ENCODE measurements at places on chromosomes 16 and 17.

GRCh38 chr17:81991684-81992305 lies 14.4 kb downstream of the ASPSCR1 start:
- DNase-seq: no peak

DNA sequence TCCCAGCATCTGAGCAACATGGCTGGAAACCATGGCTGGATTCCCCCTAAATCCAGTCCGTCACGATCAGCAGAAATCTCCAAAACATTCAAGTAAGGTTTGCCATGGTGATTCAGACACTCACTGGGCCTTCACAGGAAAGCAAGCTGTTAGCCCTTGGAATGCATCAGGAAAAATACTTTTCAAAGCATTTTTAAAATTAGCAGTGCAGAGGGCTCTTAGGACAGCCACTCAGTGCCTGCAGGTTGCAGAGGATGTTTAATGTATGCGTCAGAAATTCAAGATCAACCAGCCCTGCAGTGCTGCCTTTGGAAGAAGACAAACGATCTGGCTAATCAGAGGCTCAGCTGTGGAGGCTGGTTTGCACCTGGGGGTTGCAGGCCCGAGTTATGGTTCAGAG lies 50.3 kb downstream of the FOXL1 start:
- DNase-seq: no peak

- DNase-seq: no peak
These were observed 46.0 kb upstream of the ERCC4 start for GRCh38 chr16:13873835-13874438.

DNA sequence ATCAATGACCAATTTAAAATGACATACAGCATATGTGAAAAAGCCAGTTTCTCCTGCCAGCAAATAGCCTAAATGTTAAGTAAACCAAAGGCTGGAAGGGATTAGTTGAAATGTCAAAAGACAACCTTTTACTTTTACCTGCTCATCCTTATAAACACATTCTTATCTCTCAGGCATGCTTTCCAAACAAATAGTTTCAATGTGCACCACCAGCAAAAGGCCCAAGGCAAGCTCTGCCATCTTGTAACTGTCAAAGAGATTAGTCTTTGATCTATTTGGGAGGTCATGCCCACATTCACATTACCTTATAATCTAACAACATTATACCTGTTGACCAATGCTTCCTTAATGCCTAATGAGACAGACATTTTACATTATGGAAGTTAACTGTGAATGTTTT lies 132.2 kb upstream of the NACA2 start:
- no peak for DNase-seq

DNA sequence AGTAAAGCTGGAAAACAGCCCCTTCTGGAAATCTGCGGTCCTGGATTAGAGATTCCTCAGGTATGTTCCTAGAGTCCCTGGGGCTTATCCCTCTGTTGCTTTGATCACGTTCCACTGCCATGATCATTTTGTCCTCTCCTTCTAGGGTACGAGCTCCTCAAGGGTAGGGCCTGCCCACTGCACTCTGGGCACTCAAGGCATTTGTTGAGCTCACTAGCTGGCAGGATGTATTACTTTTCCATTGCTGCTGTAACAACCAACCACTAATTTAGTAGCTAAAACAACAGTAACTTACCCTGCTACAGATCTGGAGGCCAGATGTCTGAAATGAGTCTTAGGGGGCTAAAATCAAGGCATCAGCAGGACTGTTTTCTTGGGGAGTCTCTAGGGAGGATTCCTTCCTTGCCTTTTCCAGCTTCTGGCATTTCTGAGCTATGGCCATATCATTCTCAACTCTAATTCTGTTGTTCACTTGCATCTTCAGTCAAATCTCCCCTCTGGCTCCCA lies 65.7 kb downstream of the ARSG start:
- DNase-seq: no peak

DNA sequence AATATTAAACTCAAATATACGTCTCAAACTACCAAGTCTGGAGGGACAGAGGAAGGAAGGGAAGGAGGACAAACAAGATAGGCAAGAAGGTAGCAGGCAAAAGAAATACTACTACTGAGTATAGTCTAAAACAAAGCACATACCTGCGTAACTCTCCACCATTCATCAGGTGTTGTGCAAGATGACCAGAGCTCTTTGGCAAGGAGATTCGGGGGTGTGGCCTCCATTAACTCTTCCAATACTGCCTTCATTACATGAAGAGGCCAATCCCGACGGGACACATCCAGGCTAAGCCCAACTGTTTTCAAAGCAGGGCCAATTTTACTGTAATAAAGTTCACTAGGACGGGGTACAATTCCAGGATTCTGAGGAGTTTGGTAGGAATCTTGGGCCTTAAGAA lies 38.2 kb upstream of the ARL6IP1 start:
- DNase-seq: no peak

GRCh38 chr17:59856859-59857794 lies 35.6 kb downstream of the TUBD1 start:
- no peak for DNase-seq

DNA sequence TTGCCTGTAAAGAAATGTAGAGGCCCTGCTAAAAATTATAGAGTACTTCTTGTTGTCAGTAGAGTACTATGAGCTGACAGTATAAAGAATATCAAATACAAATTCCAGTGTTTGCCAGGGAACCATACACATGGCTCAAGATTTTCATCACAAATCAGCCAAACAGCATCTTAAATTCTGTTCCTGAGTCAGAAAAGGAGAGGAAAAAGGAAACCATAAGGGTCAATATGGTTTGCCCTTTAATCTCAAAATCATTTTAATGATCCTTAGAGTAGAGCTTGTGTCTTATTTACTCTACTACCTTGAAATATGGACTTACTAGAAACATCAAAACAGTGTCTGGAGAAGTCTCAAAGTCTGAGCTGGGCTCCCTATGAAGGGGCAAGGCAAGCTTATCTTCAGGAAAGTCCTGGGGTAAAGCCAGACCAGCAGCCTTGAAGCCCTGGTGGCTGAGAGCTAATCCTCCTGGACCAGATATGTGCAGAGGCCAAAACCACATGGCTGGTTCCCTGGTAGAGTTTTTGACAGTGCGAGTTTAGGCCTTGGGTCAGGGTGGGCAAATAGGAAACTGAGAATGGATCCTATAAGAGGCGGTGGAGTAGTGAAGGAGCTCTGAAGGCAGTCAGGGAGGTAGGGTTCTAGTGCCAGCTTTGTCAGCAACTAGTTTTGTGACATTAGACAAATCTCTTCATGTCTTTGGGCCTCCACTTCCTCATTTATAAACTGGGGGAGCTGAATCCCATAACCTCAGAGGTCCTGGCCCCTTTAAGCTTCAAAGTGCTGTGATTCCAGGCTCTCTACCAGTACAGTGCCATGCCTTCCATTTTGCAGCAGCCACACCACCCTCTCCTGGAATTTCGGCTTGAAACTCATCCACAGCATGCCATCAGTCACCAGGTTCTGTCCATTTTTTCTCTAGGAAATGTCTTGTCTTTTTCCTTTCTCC lies 38.9 kb downstream of the MRTFB start:
- no peak for DNase-seq

DNA sequence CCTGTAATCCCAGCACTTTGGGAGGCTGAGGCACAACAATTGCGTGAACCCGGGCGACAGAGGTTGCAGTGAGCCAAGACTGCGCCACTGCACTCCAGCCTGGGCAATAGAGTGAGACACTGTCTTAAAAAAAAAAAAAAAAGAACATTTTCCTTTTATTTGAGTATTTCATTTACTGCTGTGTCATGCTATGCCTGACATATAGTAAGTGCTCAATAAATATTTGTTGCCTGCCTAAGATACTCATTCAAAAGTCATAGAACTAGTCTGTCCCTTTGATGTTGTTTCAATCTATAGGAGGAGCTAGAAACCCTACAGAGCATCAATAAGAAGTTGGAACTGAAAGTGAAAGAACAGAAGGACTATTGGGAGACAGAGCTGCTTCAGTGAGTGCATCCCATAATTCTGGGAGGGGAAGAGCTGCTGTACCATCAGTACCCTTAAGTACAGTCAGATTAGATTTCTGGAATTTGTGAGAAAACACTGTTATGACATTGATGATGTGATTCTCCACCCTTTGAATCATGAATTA lies 20.0 kb downstream of the CALCOCO2 start:
- DNase-seq: no peak

- DNase-seq: no peak
These were observed 3.6 kb upstream of the FBXO47 start for GRCh38 chr17:38970804-38971203.

DNA sequence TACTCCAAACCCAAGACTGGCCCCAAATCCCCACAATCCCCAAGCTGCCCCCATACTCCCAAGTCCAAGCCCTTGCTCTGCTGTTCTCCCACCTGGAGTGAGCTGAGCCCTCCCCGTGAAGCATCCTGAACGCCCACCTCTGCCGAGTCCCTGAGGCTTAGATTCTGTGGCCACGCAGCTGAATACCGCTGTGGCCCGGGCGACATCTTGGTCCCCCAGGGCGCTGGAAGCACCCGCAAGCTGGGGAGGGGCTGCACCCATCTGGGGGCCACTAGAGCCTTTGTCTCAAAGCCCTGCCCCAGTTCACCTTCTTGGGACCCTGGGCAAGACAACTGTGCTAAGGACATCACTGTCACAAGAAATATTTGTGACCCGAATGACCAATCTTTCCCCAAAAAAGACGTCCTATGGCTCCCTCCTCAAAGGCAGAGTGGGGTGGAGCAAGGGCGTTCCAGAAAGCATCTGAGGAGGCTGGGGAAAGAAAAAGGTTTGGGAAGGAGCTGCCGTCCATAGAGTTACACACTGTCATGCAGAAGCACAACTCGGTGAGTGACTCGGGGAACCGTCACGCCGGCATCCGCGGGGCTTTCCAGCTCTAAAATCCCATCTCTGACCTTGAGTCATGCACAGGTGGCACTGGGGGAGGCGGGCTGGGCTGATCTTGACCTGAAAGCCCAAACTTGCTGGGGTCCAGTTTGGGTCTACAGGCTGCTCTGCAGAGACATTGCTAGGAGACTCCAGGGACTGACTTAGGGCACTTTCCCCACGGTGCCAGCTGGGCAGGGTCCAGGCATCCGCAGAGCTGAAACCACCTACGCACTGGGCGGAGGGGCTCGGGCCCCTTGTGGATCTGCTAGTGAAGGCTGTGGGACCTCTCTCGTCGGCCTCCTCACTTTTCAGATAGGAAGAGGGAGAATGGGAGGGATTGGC lies 6.6 kb downstream of the PTX4 start:
- no peak for DNase-seq

DNA sequence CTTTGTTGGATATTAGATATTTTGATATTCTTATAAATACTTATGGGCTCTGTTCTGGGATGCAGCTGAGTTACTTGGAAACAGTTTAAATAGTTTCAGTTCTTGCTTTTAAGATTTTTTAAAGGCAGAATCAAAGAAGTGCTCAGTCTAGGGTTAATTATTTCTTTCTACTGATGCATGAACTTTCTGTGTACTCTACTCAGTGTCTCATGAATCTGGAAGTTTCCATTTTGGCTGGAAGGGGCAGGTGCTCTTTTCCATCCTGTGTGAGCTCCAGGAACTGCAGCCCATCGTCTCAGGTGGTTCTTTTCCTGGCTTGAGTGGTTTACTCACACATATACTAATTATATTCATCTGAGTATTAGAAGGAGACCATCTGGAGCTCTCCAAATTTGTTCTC lies 61.1 kb upstream of the CPHXL start:
- DNase-seq: no peak

DNA sequence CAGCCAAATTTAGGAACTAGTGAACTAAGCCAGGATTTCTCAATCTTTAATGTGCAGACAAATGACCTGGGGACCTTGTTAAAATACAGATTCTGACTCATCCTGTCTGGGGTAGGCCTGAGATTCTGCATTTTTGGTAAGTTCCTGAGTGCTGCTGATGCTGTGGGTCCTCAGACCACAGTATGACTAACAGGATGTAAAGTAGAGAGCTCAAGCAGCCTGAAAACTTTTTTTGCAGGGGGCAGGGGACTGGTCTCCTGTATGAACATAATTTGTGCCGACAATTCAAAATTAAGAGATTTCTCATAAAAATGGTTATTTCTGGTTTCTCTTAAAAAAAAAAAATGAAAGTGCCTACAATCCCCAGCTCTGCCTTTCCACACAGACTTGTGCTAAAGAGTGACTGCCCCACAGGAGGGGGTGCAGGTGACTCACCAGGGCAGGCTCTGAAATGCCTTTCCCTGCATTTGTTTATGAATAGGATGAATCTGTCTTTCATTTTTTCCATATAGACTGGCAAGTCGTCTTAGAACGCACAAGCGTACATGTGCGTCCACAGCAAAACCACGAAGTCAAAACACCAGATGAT lies 271.5 kb downstream of the PHKB start:
- no peak for DNase-seq

- DNase-seq: no peak
These were observed 124.2 kb downstream of the PARN start for GRCh38 chr16:14505846-14506245.

DNA sequence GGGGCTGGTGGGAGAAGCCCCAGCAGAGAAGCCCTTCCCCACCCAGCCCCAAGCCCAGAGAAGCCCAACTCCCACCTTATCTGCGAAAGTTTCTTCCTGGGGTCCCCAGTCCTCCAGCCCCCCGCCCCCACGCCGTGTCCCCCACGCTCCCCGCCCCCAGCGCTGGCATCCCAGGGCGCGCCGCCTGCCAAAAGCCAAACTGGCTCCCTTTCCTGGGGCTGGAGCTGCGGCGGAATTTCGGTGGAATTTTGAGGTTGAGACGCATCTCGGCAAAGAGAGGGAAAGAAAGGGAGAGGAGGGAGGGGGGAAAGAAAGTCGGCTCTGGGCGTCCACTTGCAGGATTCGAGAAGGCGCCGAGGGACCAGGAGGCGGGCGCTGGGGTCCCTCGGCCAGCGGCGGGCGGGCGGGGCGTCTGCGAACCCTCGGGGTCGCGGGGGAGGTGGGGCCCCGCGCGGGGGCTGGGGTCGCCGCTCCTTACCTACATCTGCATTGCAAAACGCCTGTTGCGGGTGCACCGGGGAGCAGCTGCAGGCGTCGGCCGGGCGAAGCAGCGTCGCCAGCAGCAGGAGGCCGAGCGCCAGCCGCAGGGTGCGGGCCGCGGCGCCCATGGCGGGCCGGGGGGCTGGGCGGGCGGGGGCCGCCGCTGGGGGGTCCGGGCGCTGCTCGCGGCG lies 571 bp downstream of the TIMP2 start:
- DNase-seq: no peak

- DNase-seq: no peak
These were observed 45.4 kb downstream of the BAHCC1 start for GRCh38 chr17:81440511-81441244.

DNA sequence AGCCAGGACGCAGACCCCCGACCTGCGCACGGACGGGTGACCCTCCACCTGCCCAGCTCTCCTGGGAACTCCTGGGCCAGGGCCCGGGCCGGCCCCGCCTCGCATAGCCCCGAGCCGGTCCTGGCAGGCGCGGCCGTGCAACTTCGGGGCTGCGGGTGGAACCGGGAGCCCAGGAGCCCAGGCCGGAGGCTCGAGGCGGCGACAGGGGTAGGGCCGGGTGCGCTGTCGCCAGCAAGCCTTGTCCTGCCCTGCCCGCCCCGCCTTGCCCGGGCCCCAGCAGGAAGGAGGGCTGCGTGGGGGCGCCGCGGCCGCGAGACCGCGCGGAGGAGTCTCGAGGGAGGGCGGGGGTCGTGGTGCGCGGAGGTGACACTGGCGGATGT lies 408 bp downstream of the LMF1 start:
- no peak for DNase-seq

GRCh38 chr16:5895137-5895536 lies 797.5 kb upstream of the EEF2KMT start:
- no peak for DNase-seq

- no peak for DNase-seq
These were observed 178.9 kb downstream of the MYO1D start for GRCh38 chr17:32697728-32698625.

All from CMK (cell line).